Muscle of leg (tissue), 16 donors: ENCODE measurements at places on chromosomes 16 and 17.

DNA sequence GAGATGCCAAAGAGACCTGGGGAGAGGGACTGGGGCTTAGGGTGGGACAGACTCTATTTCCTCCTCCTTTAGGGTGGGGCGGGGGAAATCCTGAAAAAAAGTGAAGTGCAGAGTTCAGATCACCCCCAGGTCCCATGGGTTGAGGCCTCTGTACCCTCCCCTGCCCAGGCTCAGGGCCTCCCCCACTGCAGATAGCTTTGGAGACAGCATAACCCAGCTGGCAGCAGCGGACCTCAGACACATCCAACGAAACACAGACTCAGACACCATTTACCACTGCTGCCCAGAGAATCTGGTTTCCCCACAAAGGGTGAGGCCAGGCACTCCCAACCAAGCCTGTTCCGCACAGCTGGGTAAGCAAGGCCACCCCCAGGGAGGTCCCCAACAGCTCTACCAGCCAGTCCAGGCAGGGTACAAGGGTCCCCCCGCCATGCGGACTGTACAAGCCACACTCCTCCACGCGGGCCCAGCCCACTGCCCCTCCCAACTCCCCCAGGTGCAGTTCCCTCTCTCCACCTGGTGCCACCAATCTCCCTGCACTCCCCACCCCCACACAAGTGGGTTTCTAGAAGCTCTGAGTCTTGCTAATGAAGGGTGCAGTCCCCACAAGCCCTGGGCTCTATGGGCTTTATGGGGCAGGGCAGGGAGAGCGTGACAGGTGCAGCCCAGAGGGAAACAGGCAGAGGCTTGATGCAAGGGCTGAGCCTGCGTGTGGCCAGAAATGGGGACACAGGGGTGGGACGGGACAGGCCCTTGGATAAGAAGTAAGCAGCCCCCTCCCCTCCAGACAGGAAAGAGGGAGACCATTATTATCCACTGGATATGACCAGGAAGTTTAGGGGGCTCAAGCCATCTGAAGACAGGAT, 8.9 kb downstream of the RHBDF2 start:
- DNase-seq, result peak; percentile 16

DNA sequence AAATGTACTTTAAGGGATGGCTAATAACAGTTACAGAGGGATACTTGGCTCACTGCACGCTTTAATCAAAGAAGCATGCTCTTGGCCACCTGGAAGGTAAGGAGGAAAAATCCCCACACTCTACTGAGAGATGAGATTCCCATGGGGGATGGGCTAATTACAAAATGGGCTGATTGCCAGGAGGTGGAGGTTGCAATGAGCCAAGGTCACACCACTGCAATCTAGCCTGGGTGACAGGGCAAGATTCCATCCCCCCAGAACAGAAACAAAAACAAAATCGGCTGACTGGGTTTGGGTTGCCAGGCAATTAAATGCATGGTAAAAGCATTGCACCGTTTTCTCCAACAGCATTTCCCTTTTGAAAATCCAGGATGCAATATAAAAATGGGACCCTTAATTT, 18.0 kb downstream of the N4BP1 start:
- no peak for DNase-seq

- DNase-seq, result no peak
Measured at GRCh38 chr17:57871863-57872262, 22.0 kb upstream of the MRPS23 start.

- DNase-seq, result no peak
Measured at GRCh38 chr17:50697062-50697461, 10.7 kb downstream of the ANKRD40 start.

- no peak for DNase-seq
Measured at GRCh38 chr17:13346081-13346533, 255.6 kb downstream of the HS3ST3A1 start.
